Calu3 (cell line): ENCODE measurements at places on chromosomes 5 and 9. TPM values are rescaled to one million over a fixed set of nuclear protein-coding genes. Genes with fewer than 3 reads are reported as not detected.

Gene SPATA31E1
- total RNA-seq = not detected in 2 replicates

Gene TMEM174
- total RNA-seq = not detected in 2 replicates

Gene CBY3
- total RNA-seq = not detected in 2 replicates

Gene NDUFS4
- total RNA-seq = 71.0 TPM in 2 replicates

Gene F12
- 14.3 and 20.2 TPM in 2 replicates for total RNA-seq

Gene BTNL3
- total RNA-seq = not detected in 2 replicates

Gene IFNB1
- 0.42 and 0.61 TPM in 2 replicates for total RNA-seq

Gene EIF4E1B
- not detected in 2 replicates for total RNA-seq

Gene PCDHB14
- 5.7 and 6.3 TPM in 2 replicates for total RNA-seq

Gene PAEP
- total RNA-seq = 0.45 TPM in 1 of 2 replicates, not detected in the other
